ENCODE measurements at places on chromosomes 11 and 22.

- no peak for DNase-seq
These were observed 1.2 kb upstream of the FCHSD2 start for GRCh38 chr11:73143126-73143838.

DNA sequence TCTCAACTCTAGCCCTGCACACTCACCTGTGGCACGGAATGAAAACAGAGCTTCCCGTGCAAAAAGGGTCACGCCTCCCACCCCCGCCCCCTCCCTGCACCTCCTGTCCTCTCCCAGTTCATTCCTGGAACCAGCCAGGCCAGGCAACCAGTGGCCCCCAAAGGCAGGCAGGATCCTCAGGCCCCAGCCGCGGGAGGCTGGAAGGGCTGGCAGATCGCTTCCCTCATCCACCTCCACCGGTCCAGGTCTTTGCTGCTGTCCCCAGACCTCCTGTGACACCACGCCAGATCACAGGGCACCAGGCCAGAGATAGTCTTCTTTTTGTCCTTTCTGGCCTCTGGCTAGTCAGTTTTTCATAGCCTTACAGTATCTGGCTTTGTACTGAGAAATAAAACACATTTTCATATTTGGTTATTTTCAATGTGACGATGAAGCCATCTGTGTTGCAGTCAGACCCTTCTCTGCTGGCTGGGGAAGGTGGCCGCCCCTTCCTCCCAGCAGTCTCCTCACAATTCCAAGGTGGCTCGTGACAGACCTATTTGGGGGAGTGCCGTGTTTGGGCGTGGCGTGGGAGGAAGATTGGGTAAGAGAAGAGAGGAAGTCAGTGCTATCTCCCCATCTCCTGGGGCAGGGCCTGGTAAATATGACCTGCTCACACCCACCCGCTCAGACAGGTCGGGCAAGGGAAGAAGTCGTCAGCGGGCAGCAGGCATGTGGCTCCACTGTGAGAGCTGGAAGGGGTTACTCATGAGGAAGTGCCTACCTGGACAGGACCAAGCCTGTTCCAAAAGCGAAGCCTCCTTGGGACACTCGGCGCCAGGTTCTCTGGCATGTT is 9.1 kb downstream of the SSH3 start:
- DNase-seq, result no peak

DNA sequence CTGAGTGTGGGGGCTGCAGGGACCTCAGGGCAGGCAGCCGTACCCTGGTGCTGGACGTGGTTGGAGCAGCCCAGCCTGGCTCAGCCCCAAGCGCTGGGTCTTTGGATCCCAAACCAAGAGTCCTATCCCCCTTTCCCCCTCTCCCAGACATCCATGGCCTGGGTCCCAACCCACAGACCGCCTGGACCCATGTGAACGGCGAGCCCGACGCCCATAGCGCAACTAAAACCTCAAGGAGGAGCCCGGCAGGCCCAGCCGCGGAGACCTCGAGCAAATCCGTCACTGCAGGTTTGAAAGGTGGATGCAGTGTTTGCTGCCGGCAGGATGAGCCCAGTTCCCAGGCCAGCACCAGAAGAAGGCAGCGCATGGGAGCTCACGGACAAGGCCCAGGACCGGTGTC is 337.0 kb downstream of the BRD1 start:
- no peak for DNase-seq

- DNase-seq, result no peak
These were observed 235.6 kb downstream of the KCNA4 start for GRCh38 chr11:29781268-29781667.

DNA sequence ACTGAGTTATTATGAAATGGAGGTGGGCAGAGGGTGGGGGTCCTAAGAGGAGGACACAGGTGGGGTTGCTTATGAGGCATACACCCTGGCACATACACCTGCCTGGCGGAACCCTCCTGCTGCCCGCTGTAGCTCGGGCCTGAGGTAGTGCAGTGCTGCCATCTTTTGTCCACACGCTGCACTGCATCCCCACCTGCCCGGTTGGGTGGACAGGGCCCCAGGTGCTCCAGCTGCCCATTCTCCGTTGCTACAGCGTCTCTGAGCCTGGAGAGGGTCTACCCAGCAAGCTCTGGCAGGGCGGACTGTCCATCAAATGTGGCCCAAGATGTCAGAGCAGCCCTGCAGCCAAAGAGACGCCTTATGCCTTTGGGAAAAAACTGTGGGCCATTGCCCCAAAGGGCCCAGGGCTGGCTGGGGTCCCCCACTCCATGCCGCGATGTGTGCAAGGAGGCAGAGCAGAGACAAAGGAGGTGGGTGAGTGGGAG is 131.2 kb downstream of the BUD13 start:
- DNase-seq, result peak; percentile 18

DNA sequence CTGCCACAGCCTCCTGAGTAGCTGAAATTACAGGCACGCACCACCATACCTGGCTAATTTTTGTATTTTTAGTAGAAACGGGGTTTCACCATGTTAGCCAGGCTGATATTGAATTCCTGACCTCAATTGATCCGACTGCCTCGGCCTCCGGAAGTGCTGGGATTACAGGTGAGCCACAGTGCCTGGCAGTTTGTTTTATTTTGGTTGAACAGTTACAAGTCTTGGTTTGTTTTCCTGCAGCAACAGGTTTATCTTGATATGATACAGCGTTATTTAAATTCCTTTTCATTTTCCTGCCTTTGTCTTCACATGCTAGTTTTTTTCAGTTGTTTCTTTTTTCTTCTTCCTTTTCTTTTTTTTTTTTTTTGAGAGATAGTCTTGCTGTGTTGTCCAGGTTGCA is 4.0 kb upstream of the SLC3A2 start:
- no peak for DNase-seq

GRCh38 chr11:1271927-1272326 is 37.5 kb downstream of the TOLLIP start:
- no peak for DNase-seq

DNA sequence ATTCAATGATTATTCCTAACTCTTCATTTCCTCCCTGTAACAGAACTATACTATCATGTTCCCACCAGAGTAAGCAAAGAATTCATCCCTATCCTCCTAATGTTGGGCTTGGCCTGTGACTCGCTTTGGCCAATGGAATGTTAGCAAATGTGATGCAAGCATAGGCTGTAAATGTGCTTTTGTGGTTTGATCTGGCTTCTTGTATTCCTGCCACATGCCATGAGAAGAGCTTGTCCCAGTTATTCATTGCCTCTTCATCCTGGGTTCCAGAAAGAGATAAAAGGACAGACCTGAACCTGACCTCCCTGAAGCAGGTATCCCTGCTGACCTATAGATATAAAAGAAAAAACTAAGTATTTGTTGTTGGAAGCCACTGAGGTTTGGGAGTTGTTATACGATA is 51.0 kb downstream of the SYTL2 start:
- DNase-seq, result peak; percentile 87

DNA sequence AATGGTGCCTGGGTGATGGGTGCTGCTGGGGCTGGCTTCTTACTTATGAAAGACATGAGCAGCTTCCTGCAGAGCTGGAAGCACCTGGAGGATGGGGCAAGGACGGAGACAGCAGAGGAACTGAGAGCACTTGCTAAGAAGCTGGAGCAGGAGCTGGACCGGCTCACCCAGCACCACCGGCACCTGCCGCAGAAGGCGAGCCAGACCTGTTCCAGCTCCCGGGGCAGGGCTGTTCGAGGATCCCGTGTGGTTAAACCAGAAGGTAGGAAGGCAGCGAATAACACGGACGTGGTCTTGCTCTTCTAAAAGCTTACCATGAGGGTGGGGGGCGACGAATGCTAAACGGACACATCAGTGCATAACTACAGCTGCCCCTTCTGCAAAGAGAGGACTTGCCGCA is 9.3 kb downstream of the APOL5 start:
- no peak for DNase-seq

DNA sequence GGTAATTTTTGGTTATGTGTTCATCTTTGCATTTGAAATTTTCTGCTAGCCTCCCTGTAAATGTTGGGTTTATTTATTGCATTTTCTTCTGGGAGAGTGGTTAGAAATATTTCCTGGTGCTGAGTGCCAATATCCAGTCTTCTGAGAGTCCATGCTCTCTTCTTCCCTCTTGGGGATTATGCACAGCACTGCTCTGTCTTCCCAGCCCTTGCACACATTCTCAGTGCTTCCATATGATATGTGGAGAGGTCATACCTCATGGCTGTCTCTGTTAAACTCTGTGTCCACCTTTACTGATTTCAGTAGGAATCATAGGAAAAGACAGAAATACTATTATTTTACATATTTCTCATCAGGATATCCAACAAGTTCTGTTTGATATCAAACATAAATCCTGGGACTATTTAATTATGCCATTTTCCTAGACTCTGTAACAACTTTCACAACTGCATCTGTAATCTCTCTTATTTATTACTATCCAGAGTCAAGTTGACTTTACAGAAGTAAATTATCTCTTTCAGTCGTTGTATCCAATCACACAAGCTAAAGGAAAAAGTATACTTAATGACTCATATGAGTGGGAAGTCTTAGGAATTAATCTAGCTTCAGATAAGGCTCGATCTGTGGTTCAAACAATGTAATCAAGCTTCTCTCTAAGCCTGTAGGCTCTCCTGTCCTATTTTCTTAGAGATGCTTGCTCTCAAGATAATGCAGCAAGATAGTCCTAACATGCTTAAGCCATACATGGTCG is 2.7 kb upstream of the NXPE1 start:
- DNase-seq, result peak; percentile 2

DNA sequence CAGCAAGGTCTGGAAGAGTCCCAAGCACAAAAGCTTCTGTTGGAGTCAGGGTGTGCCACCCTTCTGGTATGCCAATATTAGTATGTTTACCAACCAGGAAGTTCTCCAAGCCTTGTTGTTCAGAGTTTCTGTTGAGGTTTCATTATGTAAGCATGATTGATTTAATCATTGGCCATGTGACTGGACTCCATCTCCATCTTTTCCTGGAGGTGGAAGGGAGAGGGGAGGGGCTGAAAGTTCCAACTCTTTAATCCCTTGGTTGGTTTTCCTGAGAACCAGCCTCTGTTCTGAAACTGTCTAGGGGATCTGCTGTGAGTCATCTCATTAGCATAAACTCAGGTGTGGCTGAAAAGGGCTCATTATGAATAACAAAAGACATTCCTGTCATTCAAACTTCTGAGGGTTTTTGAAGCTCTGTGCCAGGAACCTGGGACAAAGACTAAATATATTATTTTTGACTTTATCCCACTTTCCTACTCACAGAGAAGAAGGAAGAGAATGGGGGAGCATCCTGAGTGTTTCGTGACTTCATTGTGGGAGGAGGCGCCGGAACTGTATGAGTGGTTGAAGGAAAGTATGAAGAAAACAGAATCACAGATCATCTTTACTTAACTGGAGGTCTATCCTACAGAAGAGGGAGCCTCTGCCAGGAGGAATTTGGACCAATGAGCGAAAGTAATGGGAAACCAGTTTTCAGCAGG is 138.2 kb downstream of the NECTIN1 start:
- peak; percentile 21 for DNase-seq

- DNase-seq, result no peak
These were observed 8.3 kb downstream of the ST3GAL4 start for GRCh38 chr11:126363706-126364248.

DNA sequence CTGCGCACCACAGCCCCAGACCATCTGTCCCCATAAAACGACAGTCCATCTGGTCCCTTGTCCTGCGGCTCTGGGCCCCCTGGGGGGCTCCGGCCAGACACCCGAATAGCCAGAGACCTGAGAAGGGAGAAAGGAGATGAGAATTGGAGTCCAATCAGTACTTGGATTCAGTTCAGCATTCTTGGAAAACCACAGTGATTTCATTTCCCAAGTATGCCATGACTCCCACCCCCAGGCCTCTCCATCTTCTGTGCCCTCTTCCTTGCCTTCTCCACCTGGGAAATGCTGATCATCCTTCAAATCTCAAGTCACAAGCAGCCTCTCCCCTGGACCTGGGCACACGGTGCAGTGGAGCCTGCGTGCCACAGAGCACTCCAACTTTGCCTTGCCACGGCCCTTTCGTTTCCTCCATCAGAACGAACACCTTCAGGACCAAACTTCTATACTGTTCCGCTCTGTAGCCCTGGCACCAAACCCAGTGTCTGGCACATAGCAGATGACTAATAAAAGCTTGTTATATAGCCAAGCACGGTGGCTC is 10.9 kb upstream of the MFNG start:
- DNase-seq, result peak; percentile 98

DNA sequence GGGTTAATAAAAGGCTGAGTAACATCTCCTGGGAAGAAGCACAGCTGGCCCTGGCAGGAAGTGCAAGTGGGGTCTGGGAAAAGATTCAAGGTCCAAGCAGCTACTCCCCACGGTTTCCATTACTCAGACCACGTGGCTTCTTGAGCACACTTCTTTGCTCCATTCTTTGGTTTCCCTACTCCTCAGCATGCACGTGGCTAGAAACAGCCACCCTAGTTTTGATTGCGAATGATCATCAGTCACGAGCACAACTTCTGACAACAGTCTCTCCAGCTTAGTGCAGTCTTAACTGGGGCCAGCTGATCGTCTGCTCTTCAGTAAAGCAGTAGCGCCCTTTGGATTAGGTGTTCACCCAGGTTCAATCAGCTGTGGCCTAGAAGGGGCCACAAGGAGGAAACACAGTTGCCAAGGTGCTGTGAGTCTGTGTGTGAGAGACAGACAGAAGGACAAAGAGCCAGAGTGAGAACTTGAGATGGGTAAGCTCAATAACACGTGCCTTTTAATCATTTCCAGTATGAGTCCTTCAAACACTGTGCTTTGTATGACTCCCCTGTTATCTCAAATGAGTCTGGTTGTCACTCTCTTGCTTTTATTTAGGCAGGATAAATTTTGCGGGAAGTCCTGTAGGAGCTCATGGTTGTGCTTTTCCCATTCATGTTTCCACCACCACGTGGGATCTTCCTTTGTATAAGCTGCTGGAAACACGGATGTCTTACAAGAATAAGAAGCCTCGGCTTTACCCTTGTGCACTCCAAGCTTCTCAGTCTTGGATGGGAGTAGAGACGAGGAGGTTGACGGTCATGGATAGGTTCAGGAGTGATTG is 901 bp upstream of the PARVA start:
- DNase-seq, result peak; percentile 47

DNA sequence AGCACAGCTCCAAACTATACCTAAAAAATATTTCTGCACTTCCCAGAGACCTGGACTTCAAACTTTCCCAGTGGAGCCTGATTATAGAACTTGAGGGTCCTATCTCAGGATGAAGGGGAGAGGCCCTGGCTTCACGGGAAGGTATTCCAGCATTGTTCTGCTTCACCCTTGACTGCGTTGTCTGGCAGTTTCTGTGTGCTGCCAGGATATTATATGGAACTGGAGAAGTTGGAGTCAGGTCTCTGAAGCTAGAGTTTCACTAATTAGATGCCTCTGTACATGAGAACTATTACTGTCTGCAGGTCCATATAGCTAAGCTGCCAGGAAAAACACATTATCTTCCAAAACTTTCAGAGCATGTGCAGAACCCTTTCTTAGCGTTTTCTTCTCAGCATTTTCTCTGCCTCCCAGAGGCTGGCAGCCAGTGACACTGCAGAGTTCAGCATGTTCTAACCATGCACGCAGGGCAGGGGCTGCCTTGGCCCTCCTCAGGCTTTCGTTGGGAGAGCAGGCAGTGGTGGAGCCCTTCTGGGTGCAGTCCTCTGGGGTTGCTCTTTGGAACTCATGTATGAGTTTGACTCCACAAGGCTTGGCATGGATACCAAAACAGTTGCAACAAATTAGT is 99.3 kb downstream of the CWC15 start:
- no peak for DNase-seq

GRCh38 chr11:121961321-121961801 is 154.7 kb downstream of the BLID start:
- no peak for DNase-seq
